ENCODE measurements at places on chromosomes 11 and 22.
A peak's percentile ranks its signal among the peaks of the same experiment; 100 is the strongest.

DNA sequence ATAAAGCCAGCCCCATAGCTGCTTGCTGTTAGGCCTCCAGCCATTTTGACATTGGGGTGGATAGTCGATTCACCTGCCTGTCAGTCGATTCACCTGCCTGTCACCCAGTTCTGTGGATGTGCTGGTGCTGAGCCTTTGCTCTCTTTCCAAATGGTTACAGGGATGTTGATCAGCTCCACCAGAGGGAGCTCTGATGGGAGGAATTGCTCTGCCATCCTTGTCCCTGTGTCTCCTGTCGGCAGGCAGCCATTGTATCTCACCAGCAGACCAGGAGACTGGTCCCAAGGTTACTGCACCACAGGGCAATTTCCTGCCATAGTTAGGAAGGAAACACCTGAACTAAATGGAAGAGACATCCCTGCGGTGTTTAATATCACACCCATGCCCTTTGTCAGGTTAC lies 6.1 kb downstream of the MPEG1 start:
- no peak for DNase-seq

GRCh38 chr11:26187639-26188038 lies 144.3 kb upstream of the ANO3 start:
- DNase-seq = no peak

GRCh38 chr22:26320447-26320846 lies 108.6 kb upstream of the ASPHD2 start:
- no peak for DNase-seq

GRCh38 chr11:134535029-134536025 lies 123.3 kb upstream of the B3GAT1 start:
- DNase-seq = no peak

- DNase-seq = no peak
Observed at GRCh38 chr22:17194213-17194612, 25.0 kb downstream of the ADA2 start.

DNA sequence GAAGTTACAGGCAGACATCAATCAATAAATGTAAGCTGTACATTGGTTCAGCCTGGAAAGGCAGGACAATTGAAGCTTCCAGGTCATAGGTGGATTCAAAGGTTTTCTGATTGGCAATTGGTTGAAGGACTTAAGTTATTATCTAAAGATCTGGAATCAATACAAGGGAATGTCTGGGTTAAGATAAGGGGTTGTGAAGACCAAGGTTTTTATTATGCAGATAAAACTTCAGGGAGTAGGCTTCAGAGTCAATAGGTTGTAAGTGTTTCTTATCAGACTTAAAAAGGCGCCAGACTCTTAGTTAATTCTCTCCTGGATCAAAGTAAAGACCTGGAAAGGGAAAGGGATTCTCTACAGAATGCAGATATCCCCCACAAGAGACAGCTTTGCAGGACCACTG lies 935.4 kb downstream of the TBC1D22A start:
- no peak for DNase-seq

DNA sequence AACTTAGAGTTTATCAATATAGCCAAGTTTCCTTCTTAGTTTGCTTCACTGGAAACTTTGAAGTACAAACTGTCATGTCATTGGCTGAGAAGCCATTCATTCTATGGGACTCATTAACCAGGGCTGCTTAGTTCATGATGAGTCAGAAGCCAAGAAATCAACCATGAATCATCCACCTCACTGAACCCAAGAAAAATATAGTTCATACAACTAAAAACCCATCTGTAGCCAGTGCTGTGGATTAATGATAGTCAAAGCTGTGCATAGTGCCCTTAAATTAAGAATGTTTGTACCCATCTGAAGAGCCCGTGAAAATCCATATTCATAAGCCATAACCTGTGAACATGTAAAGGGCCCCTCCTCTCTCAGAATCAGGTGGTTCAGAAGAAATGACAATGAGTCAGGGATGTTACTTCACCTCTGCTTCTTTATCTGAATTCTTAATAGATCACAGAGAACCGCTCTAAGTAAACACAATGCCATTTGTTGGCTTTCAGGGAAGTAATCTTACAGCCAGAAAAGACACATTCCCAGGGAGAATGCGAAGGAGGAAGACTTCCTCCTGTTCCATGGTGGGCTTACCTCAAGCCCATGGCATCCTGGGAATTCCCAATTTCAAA lies 25.4 kb downstream of the MMP20 start:
- DNase-seq = no peak

- no peak for DNase-seq
Observed at GRCh38 chr22:36619797-36620399, 83.7 kb downstream of the CACNG2 start.

DNA sequence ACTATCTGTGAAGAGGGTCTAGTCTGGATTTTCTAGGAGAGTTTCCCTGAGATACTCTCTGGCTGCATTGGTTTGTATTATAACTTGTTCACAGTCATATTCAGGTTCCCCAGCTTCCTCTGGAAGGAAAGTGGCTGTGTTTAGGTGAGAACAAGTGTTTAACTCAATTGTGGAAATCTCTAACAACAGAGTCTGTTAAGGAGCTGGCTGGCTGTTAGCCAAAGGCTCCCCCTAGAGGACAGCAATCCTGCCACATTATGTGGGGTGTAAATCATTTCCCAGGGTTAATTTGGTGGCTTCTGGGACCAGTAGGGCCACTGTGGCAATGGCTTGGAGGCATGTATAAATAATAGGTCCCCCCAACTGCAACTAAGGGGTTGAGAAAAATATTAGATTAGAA lies 18.4 kb downstream of the MS4A6E start:
- peak; percentile 8 for DNase-seq

GRCh38 chr11:19511066-19511412 lies 201.6 kb upstream of the NAV2 start:
- DNase-seq = no peak

- no peak for DNase-seq
Observed at GRCh38 chr11:71433648-71434450, 14.3 kb downstream of the DHCR7 start.

DNA sequence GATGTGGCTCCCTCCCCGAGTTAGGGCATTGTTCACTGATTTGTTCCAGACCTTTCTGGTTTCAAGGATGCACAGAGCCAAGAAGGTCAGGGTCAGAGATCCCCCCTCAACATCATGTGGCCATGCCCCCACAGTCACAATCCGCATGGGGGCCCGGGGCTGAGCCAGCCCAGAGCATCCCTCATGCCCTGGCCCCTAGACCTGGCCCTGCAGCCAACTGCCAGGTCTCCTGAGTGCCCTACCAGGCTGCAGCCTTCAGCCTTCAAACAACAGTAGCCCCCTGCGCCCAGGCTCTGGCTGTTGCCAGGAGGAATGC lies 142.4 kb downstream of the CRYBB2 start:
- DNase-seq = no peak

- no peak for DNase-seq
Observed at GRCh38 chr11:57001674-57002401, 13.1 kb downstream of the OR5AK2 start.

- no peak for DNase-seq
Observed at GRCh38 chr11:61332281-61332796, 566 bp downstream of the DDB1 start.

- DNase-seq = no peak
Observed at GRCh38 chr11:13304655-13305335, 27.2 kb downstream of the BMAL1 start.

DNA sequence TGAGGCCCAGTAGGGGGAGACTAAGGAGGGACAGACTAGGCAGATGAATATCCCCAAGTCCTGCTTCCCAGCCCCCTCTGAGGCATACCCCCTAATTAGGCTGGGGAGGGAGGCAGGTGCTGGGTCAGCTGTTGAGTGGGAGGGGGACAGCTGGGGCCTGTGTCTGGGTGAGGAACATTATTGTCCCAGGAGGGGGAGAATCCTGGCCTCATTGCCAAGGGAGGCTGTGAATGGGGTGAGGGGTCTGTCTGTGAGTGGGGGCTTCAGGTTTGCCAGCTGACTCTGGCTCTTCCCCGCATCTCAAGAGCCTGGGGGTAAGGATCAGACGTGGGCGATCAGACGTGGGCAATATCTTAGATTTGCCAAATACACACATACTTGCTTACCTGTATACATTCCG lies 2.1 kb downstream of the INPPL1 start:
- DNase-seq = no peak

DNA sequence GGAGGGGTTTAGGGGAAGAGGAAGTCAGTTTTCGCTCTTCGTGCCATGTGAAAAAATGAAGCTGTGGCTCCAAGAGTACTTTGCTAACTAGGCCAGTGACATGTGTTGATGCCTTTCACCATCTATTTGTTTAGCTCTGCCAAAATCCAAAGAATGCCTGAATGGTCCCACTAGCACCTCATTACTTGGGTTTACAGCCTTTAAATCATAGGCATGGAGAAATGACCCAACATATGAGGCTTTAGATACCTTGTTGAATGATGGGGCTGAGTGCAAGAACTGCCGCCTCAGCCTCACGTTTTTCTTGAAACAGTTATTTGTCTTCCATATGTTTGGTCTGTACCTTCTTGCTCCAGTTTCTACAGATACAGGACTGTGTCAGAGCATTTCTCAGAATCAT lies 8.3 kb downstream of the RBM4 start:
- no peak for DNase-seq

GRCh38 chr22:37953062-37953436 lies 352 bp downstream of the C22orf23 start:
- DNase-seq = no peak

GRCh38 chr22:49012712-49013395 lies 814.8 kb downstream of the BRD1 start:
- no peak for DNase-seq

DNA sequence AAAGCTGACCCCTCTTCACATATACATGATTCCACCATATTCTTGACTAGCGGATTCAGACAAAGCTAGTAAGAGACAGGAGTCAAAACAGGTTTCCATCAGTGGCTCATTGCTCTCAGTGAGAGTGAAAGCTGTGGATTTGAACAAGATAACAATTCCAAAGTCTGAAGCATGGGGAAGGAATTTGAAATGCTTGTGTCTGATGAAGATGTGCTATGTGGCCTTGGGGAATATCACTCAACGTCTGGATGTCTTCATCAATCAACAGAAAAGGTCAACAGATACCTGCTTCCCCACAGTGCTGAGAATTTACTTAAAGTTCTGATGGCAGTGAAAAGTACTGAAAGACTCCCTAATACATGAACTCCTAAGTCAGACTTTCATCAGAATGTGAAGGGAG lies 46.9 kb upstream of the SESN3 start:
- no peak for DNase-seq

DNA sequence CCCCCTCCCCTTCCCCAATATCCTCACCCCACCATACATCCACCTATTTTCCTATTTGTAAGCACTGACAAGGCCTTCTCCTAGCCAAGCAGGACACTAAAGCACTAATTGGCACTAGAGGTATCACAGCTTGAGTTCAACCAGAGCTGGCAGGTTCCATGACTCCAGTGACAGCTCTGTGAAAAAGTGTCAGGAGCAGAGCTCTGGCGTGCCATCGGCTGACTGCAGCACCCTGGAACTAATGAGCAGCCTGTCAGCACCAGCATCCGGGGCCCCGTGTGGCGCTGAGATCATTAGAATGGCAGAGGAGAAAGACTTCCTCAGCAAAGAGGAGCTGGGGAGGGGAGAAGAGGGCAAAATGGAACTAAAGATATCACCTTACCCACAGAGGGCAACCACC lies 847.4 kb downstream of the NTM start:
- no peak for DNase-seq

DNA sequence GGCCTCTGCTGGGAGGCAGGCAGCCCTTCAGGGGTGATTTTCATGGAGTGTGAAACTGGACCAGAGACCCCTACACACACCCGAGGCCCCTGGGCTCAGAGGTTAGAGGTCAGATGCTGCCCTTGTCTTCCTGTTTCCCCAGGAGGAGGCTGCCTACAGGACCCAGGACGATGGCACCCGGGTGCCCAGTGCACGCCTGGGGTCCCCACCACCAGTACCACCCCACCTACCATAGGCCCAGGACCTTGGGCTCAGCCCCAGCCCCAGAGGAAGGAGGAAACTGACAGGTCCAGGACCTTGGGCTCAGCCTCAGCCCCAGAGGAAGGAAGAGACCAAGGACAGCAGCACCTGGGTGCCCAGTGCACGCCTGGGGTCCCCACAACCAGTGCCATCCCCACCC lies 79.2 kb downstream of the BRD1 start:
- no peak for DNase-seq

- DNase-seq = no peak
Observed at GRCh38 chr11:75135651-75136050, 15.3 kb upstream of the SLCO2B1 start.

DNA sequence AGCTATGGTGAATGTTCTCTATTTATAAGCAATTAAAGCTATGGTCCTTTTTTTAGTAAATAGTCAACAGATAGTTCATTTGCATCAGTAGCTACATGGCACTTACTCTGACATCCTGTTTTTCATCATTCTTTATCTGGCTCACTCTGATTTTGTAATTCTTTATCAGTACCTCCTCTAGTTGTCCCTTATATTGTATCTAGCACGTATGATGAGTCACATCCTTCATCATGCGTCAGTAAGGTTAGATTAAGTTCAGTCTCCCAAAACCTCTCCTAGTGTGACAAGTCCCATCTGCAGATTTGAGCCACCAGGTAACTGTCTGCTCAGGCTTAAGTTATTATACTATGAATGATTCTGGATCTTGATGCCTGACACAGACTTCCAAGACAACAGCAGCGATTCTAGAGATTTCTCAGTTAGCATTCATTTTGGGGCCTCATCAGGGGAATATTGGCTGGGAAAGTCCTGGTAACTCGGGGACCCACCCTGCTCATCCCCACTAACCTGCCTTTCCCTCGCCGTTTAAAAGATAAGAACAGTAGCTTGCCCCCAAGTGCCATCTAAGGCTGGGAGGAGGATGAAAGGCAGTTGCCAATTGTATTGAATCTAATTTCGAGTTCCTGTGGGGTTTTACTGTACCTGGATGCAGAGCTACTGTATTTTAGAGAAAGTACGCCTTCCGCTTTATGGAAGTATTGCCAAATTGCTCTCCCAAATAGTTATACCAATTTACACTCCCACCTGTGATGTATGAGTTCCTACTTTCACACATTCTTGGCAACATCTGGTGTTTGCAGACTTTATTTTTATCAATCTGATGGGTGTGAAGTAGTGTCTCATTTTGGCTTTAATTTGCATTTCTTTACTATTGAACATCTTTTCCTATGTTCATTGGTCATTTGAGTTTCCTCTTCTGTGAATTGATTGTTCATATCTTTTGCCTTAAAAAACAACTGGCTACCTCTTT lies 55.9 kb downstream of the ZC3H12C start:
- no peak for DNase-seq

DNA sequence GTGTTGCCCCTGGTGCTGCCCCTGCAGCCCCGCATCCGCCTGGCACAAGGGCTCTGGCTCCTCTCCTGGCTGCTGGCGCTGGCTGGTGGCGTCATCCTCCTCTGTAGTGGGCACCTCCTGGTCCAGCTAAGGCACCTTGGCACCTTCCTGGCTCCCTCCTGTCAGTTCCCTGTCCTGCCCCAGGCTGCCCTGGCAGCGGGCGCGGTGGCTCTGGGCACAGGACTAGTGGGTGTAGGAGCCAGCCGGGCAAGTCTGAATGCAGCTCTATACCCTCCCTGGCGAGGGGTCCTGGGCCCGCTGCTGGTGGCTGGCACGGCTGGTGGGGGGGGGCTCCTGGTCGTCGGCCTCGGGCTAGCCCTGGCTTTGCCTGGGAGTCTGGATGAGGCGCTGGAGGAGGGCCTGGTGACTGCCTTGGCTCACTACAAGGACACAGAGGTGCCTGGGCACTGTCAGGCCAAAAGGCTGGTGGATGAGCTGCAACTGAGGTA lies 278 bp downstream of the ROM1 start:
- DNase-seq = no peak

- no peak for DNase-seq
Observed at GRCh38 chr22:26461188-26461810, 22.3 kb downstream of the HPS4 start.

- no peak for DNase-seq
Observed at GRCh38 chr11:115656669-115657068, 152.5 kb upstream of the CADM1 start.

- DNase-seq = peak; percentile 55
Observed at GRCh38 chr22:29313126-29313575, 2.3 kb downstream of the RASL10A start.
